ENCODE measurements at places on chromosomes 3 and 15.

DNA sequence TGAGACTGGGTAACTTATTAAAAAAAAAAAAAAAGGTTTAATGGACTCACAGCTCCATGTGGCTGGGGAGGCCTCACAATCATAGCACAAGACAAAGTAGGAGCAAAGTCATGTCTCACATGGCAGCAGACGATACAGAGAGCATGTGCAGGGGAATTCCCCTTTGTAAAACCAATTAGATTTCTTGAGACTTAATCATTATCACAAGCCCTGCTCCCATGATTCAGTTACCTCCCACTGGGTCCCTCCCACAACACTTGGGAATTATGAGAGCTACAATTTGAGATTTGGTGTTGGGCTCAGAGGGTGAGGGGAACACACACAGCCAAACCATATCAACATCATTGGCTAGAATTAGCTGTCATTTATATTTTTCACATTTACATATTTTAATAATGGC lies 221.0 kb downstream of the RSRC1 start:
- no peak for DNase-seq

DNA sequence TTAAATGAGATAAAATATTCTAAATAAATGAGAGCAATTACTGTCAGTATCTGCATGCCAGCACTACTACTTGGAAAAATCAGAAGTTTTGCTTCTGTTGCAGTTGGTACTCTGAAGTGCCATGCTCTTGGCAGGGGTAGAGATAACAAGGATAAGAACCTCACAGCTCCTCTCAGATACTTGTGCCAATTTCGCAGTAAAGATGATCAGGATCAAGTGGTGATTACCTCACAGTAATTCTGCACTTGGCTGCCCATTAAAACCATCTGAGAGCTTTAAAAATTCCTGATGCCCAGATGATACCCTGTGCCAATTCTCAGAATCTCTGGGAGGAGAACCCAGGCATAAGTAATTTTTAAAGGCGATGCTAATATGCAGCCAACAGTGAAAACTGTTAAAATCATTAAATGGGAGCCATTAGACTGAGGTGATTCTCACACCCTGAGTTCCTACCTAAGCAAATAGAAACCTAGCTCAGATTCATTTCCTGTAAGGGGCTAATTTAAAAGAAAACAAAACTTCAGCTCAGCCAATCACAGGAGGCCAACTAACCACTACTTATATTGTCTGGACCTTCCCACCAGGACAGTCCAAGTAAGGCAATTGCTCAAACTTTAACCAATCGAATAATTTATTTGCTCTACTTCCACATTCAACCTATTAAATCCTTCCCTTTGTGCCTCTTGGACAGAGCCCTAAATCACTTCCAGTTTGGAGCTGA lies 171.2 kb downstream of the KCNMB2 start:
- DNase-seq, result no peak

DNA sequence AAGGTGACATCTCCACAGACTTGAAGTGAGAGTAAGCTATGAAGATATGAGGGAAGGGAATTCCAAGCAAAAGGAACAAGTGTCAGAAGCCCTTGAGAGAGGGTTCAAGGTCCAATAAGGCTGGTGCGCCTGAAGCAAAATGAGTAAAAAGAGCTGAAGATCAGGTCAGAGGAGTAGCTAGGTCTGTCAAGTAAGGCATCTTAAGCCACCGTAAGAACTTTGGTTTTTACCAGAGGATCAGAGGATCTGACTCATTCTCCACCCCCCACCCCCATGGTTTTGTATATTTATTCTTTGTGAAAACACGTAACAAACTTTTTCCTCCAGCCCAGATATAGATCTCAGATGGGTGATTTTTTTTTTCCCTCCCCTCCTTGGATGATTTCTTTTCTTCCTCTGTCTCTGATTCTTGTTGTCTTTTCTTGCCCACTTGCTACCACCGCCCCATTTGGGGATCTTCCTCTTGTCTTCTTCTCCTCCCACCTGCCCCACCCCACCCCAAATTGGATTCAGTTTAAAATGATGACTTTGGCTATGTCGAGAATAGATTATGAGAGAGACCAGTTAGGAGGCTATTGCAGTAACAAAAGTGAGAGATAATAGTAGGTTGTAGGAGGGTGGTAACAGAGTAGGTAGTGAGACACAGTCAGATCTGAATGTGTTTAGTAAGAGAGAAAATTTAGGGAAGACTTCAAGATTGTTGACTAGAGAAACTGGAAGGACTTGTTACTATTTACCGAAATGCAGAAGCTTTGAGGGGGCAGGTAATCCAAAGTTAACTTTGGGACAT lies 6.1 kb downstream of the TRMT10C start:
- no peak for DNase-seq

DNA sequence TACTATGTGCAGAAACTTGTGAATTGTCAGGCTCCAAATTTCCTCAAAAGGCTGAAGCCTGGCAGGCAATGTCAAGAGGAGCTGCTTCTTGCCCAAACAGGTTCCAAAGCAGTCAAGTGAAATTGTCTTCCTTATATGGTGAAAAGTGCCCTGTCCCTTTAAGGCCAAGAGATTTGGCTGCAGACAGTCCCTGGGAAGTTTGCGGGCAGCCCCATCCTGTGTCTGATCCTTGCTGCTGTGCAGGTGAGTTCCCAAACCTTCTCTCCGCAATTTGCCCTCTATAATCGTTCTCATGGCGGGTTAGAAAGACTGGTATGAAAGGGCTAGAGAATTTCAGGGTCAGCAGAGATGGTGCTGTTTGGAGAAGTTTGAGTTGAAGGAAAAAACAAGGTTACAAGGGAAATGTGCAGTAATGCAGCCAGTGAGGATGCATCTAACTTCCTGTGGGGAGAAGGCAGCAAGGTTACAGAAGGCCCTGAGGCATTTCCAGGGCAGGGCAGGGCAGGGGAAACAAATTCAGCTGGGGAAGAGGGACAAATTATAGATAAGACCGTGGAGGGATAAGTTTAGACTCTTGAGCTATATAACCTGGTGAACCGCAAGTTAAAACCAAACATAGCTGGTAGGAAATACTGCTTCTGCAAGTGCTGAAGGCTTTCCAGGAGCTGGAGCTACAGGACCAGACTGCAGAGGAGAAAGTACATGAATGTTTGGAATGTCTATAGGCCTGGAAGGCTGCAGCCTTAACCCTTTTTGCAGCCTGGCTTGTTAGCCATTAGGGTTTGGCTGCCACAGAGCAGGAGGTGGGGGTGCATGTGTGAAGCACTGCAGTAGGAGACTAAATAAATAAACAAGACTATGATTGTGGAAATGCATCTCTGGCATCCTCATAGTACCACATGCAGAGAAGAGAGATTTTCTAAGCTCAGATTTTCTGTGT lies 256.2 kb upstream of the IL12A start:
- DNase-seq, result no peak

- DNase-seq, result no peak
These were observed 54.7 kb upstream of the SMAD6 start for GRCh38 chr15:66647358-66647757.

- DNase-seq, result no peak
These were observed 104.3 kb upstream of the FRMD4B start for GRCh38 chr3:69490235-69490634.

GRCh38 chr3:39147711-39148434 lies 5.5 kb downstream of the CSRNP1 start:
- DNase-seq, result no peak

- DNase-seq, result no peak
These were observed 13.9 kb downstream of the PCYT1A start for GRCh38 chr3:196273655-196274054.

- no peak for DNase-seq
These were observed 33.7 kb downstream of the HGD start for GRCh38 chr3:120648290-120648689.

DNA sequence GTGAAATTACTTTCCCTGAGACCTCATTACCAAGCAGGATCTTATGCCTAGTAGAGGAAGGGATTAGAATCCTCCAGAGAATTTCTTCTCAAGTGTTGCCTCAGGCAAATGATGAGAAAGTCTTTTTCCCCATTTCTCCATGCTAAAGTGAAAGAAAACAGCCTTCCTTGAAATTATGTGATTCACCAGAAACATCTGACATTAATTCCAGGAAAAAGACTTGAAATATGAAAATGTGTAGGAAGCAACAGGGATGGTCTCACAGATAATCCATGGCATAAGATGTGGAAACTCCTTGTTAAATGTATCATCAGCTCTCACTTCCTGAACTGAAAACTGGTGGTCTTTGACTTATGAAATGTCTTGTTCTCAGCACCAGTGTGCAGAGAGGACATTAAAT lies 17.9 kb upstream of the ABI3BP start:
- no peak for DNase-seq

- no peak for DNase-seq
These were observed 24.5 kb upstream of the BDH1 start for GRCh38 chr3:197580253-197580691.

- DNase-seq, result no peak
These were observed 31.6 kb upstream of the CLASP2 start for GRCh38 chr3:33749546-33750210.

DNA sequence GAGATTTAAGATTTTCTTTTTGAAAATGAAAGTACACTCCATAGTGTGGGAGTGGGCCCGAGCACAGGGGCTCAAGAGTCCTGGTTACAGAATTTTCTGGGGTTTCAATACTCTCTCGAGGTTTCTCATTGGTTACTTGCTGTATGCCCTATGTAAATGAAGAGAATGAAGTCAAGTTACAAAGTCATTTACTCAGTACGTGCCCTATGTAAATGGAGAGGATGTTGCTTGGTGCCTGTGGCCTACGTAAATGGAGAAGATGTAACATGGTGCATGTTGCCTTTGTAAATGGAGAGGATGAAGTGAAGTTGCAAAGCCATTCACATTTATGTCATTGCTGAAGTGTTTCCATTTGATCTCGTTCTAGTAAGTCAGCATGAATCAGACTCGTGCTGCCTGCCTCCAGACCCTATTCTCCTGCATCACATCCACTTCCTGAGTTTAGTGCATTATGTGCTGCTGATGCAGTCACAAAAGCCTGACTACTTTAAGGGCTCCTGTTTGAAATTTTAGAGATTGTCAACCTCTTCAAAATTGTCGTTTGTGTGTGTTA lies 302.0 kb downstream of the ZBBX start:
- DNase-seq, result no peak

DNA sequence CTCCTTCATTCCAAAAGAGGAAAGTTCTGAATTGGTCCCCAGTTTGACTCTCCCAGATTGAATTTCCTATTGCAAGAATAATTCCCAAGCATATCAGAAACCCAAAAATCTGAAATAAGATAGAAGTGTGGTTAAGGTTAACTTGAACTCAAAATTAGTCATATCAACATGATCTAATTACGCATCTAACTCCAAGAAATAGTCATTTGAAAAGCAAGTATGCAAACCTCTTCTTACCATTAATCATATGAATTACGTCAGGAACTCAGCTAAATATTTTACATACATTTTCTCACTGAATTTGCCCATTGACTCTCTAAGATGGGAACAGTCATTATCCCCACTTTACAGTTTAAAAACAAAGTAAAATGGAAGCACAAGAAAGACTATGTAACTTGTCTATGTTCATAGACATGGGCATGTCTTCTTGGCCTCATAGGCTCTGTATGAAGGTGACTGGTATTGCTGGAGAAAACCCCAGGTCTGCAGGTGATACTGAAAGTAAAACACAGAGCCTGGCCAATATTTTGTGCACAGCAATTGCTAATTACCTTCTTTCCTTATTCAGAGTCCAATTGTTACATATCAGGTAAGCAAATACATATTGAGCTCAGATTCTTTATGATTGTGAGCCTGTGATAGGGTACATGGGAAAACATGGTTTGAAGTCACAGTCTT lies 139.2 kb downstream of the ATP8B4 start:
- no peak for DNase-seq

GRCh38 chr3:122989856-122990575 lies 37.5 kb downstream of the SEMA5B start:
- DNase-seq, result no peak

DNA sequence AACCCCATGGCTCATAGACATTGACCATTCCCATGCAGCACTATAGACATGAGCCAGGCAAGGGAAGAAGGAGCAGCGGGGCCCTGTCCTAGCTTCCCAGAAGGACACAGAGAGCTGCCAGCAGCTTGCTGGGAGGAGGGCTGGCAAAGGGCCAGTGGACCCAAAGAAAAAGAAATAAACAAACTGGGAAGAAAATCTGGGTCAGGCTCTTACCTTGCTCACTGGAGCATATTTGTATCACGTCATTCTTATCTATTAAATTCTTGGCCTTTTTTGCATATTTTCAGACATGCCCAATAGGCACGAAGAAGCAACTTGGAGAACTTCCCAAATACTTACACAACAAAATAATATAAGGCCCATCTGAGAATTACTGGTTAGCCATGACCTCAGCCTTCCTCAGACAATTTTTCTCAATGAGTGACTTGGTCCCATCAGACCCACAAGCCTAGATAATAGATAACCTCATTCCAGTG lies 28.4 kb downstream of the RASGRP1 start:
- DNase-seq, result no peak

- peak; percentile 16 for DNase-seq
These were observed 45.7 kb upstream of the PLSCR5 start for GRCh38 chr3:146650691-146651442.

- DNase-seq, result no peak
These were observed 76.9 kb upstream of the ICE2 start for GRCh38 chr15:60555806-60556205.

- DNase-seq, result no peak
These were observed 3.3 kb downstream of the DET1 start for GRCh38 chr15:88543065-88543776.

DNA sequence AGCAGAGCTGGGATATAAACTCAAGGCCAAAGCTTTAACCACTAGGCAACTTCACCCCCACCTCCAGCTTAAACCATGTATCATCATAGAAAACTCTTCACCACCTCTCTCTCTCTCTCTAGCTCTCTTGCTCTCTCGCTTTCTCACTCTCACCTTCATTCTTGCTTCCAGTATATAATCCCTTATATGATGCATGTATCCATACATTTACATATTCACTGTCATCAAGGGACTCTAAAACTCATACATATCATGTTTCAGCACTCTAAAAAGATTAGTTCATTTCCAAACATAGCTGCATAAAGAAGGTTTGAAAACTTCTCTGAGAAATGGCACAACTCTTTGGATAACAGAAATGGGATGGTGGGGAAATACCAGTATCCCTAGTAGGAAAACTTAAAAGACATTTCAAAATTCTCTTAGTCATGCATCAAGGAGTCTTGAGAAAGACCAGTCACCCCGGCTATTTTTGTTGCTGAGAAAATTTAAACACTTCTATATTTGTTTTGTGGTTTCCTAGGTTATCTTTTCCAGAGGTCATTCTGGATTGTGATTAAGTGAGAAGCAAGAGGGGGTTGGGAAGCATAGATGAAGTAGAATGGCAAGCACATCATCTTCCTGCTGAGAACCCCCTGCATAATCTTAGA lies 447.8 kb upstream of the THBS1 start:
- no peak for DNase-seq

DNA sequence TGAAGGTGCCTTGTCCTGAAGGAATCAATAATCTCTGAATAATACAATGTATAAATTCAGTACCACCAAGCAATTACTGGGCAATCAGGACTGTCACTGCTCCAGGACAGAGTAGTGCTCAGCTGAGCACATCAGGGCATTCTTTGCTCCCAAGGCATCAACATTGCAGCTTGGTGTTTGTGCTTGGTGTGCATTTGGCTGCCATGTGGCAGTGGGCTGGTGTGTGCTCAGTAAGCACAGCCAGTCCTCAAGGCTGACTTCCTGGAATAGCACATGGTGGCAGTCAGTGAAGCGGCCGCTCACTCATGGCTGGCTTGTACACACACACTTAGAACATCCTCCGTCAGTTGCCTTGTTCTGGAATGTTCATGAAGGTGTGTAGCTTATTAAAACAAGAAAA lies 217.0 kb downstream of the EPHB1 start:
- DNase-seq, result no peak
